ENCODE measurements at places on chromosomes 6 and 20.

- no peak for DNase-seq
These were observed 130.7 kb upstream of the SIM1 start for GRCh38 chr6:100595456-100595855.

- DNase-seq: no peak
These were observed 179.1 kb downstream of the DOK5 start for GRCh38 chr20:54654450-54654849.

DNA sequence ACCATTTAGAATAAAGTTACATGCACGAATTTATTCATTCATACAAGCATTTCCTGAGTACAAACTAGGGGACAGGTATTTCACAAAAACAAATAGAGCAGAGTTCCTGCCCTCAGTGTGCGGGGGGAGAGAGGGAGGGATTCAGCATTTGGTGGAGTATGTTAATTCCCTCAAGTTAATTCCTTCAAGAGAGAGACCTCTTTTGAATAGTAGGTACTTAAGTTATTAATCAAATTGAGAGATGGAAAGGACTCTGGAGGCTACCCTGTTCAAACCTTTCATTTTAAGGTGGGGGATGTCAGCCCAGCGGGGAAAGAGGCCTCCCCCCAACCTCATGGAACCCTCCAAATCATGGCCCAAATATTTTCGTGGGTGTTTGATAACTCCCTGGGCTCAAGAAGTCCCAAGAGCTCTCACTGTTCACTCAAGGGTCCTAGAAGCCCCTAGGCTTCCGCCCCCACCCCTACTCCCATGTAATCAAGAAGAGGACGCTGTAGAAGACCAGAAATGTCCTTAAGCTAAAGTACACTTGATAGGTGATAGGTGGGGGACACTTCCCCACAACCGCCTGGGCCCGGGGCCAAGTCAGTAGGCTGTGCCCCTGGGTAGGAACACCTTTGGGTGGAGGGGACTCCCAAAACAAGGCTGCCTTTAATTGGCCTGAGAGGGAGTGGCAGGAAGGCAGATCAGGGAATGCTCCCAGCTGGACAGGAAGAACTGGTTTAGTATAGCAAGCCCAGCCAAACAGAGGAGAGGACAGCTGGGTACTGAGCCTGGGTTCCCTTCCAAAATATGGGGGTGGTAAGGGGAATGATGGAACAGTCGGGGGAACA lies 2.9 kb downstream of the SDC4 start:
- no peak for DNase-seq

GRCh38 chr20:35773154-35773751 lies 1.4 kb downstream of the PHF20 start:
- DNase-seq: no peak

GRCh38 chr6:159427771-159428170 lies 258.6 kb downstream of the FNDC1 start:
- DNase-seq: no peak

- no peak for DNase-seq
These were observed 117.5 kb downstream of the DLL1 start for GRCh38 chr6:170173335-170173881.

- DNase-seq: no peak
These were observed 121.2 kb downstream of the MAP3K7 start for GRCh38 chr6:90465686-90466085.

- DNase-seq: no peak
These were observed 27.1 kb upstream of the FAM83C start for GRCh38 chr20:35319192-35319870.

- DNase-seq: peak; percentile 62
These were observed 84.4 kb downstream of the CRYBG1 start for GRCh38 chr6:106444777-106445507.

- DNase-seq: peak; percentile 72
These were observed 221.6 kb downstream of the OGFRL1 start for GRCh38 chr6:71510057-71510713.

- peak; percentile 13 for DNase-seq
These were observed 59.7 kb downstream of the PFDN4 start for GRCh38 chr20:54267483-54268003.

DNA sequence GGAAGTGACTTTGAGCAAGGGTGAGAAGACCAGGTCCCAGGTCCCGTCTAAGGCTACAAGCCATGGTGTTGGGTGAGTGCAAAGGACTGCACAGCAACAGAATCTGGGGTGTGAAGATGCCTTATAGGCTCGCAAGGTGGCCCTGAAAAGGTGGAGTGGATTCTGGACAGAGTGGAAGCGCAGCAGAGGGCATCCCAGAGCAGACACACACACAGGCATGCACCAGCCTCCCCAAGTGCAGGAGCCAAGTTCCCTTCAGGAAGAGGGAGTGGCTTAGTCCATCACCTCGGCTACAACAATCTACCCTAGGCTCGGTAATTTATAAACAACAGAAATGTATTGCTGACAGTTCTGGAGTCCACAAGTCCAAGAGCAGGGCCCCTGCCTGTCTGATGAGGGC lies 180.1 kb upstream of the PDE10A start:
- DNase-seq: no peak

DNA sequence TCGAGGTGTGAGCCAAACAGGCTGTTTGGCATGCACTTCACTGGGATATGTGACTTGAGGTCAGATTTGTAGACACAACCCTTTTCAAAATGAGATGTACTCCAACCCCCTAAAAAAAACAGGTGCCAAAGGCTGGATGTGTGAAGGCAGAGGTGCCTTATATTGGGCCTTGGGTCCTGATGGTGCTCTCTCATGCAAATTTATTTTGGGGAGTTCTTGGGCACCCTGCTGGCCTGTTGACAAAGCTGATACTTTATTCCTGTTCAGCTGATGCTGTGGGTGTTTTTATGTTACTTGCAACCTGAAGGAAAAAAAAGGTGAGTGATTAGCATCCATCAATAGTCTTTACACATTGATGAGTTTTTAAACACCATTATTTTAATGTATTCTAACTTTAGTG lies 121.5 kb downstream of the DNAH8 start:
- DNase-seq: no peak

- no peak for DNase-seq
These were observed 4.1 kb upstream of the LBP start for GRCh38 chr20:38342216-38342615.

DNA sequence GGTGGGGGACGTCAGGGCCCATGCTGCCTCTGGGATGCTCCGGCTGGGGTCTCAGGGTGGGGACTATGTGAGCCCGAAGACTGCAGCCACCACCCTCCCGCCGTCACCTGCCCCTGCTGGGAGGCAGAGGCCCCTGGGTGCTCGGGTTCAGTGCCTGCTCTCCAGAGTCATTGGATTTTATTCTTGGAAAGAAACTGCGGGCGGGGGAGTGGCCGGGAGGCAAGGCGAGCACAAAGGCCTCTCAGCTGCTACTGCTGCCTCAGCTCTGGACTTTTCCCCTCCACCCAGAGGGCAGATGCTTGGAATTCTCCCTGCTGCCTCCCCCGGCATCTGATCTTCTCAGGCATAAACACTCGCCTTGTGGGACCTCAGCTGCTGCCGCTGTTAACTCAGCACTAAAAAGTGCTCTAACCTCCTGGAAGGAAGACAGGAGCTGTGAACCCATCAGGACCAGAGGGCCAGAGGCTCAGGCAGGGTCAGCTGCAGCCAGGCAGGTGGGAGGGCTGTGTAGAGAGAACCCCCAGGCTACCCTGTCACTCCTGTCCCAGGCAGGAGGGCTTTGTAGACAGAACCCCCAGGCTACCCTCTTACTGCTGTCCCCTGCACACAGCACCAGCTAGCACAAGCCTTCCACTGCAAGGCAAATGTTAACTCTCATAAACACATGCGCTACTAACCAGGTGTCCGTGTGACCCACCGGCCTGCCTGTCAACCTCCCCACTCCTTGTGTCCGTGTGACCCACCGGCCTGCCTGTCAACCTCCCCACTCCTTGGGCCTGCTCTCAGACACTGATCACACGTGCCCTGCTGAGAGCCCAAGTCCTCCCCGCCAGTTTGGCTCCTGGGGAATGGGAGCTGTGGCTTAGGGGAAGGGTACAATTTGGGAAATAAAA lies 9.4 kb upstream of the FRMD1 start:
- peak; percentile 25 for DNase-seq

GRCh38 chr6:143687591-143687990 lies 9.8 kb downstream of the PHACTR2 start:
- DNase-seq: no peak

- peak; percentile 16 for DNase-seq
These were observed 3.8 kb downstream of the MTCL3 start for GRCh38 chr6:127515234-127515793.

- peak; percentile 79 for DNase-seq
These were observed 66.3 kb upstream of the DST start for GRCh38 chr6:56708810-56709597.

Measured in HFFc6 (cell line).